Thymus (tissue), 14 donors: ENCODE measurements at places on chromosomes 2 and 18.
A peak's percentile ranks its signal among the peaks of the same experiment; 100 is the strongest.

DNA sequence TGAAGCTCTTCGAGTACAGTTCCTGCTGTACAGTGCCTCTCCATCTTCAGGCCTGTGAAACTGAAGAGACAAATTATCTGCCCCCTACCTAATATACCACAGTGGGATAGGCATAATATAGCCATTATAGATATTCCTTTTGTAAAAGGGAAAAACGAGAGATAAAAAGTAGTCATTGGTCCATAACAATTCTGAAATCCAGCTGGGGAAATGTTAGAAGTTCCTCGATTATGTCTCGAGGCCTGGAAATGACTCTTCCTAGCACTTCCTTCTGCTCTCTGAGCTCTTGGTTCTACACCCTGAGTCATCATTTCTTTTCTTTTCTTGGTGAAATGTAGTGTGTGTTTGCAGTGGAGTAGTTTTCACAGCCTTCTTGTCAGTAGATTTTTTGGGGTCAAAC, 51.5 kb downstream of the ASB1 start:
- DNase-seq = no peak

DNA sequence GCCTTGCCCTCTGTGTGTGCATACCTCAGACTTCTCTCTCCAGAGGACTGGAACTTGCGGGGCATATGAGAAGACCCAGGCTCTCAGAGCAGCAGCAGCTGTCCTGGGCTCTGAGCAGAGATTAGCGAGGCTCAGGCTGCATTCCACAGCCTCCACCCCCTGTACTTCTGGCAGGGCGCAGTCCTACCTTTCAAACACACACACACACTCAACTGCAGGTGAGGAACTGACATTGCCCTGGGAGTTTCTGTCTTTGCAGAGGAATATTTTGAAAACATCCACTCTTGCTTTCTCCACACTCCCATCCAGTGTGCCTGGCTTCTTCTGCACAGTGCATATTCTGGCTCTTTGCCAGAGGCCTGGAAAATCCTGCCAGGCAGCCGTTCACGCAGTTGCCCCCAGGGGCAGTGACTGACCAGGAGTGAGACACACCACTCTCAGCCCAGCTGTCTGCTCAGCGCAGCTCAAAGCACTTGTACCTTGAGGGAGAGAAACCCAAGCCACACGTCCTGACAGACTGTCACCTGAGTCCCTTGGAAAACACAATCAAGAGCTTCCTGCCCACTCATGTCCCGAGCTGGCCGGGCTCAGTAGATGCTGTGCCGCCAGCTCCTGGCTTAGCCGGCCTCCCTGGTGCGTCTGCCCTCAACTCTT, 460.8 kb downstream of the RNF144A start:
- no peak for DNase-seq

- DNase-seq = no peak
Observed at GRCh38 chr2:68100189-68100588, 37.4 kb upstream of the C1D start.

DNA sequence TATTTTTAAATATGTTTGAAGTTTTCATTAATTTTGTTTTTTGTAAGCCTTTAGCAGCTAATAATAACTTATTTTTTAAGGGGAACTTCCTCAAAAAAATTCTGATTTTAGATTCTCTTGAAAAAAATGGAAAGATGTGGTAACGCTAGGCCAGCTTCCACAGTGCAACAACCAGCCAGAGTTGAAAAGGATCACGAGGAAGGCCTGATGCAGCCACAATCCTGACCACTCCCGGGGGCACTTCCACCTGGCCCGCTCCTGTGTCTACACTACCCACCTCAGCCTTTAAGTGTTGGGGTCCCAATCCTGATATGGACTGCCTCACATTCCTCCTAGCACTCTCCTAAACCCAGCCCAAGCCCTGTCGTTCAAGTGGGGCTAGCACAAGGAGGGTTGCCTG, 101.1 kb downstream of the TMEM17 start:
- DNase-seq = no peak

- no peak for DNase-seq
Observed at GRCh38 chr2:181581534-181581933, 75.4 kb downstream of the CERKL start.

GRCh38 chr2:67219651-67220050, 177.5 kb upstream of the ETAA1 start:
- no peak for DNase-seq

GRCh38 chr2:67776276-67776675, 286.5 kb downstream of the C1D start:
- DNase-seq = no peak

GRCh38 chr18:44679914-44680272, 795 bp upstream of the SETBP1 start:
- DNase-seq = no peak

DNA sequence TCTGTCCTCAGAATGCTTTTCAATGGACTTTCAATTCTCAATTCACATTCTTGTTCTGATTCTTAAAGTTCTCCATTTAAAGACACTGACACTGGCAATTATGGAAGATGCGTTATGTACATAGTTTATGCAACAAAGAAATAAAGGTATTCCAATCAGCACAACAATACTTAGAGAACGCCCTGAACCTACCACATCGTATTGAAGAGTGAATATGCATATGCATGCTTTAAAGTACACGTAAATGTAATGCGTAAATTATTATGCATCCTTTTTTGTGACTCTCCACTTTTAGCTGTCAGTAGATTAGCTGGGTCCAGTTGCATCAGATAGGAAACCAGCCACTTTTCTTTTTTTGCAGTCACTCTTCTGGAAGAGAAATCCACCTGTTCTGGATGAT, 83.5 kb downstream of the RBM43 start:
- DNase-seq = no peak

- peak; percentile 98 for DNase-seq
Observed at GRCh38 chr2:30146337-30147195, at the start of gene YPEL5. Gene YPEL5 (plus strand): TSS chr2:30147007. CDS start chr2:30156652, 9,645 bp downstream.

- DNase-seq = no peak
Observed at GRCh38 chr2:164600763-164601162, 20.5 kb downstream of the GRB14 start.

DNA sequence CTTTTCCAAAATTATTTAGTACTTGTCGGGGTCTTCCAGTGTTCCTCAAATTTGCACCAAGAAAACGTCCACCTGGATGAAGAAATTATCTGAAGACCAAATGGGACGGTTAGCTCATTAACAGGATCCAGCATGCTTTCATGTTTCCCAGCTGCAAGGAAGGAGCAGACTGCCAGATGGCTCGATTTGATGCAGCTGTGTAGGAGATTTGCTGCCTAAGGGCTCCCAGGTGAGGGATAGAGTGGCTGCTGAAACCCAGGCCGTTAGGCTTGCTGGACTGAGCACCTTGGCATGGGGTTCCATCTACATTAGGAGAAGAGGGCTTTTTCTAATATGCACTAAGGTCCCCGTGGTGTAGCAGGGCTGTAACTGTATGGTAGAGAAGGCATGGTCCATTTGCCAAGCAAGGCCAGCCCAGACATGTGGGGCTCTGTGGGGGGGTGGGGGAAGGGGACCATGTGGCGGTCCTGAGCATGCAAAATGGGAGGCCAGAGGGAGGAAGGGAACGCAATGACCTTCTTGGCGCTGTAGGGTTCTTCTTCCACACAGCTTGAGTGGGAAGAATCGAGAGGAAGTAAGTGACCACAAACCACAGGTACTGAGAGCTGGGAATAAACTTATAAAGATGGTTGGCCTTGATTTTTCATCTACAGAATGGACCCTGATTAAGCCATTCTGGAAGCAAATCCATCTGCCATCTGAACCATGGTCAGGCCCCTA, 144.0 kb downstream of the TMEM163 start:
- DNase-seq = no peak

- no peak for DNase-seq
Observed at GRCh38 chr2:173044686-173045085, 31.0 kb upstream of the MAP3K20 start.

DNA sequence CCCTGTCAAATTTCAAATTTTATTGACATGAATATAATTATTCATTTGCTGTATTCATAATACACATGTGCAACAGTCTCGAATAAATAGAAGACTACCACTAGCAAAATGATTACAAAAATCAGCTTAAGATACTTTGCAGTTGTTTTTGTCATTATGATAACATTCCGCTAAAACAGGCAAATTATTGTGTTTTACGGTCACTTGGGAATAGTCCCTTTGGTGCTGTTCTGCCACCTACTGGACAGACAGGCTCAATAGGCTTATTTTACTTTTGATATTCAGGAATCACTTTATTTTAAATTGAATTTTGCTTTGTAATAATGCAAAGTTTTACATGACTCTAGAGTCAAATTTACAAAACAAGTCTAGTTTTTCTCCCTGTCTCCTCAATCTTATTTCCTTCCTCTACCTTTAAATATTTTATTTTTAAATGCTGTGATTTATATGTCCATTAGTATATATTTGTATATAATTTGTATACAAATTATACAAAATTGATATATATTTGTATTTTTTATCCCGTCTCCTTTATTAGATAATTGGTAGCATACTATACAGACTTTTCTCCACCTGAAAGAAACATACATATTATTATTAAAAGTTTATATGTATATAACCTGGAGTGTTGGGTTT, 456.3 kb downstream of the DLGAP1 start:
- no peak for DNase-seq

- no peak for DNase-seq
Observed at GRCh38 chr18:65975536-65975935, 224.7 kb downstream of the CDH7 start.

- DNase-seq = no peak
Observed at GRCh38 chr2:70726947-70727725, 40.9 kb downstream of the ADD2 start.

GRCh38 chr18:8623549-8624106, 14.4 kb downstream of the RAB12 start:
- DNase-seq = no peak

DNA sequence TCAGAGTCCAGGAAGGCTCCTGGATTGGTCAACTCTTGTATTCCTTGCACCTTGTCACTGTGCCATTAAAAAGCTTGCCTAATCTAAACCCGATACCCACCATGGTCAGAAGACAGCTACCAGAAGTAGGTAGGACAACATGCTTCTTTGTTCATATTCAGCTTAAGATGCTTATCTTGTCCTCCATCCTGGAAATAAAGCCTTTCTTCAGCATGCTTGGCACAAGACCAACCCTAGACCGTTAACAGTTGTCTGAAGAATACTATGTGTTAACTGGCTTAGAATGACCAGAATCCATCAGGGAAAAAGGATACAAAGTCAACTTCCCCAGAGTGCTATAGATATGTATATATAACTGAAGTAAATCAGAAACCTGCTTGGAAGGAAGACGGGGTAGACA, 193.9 kb downstream of the ZRANB3 start:
- DNase-seq = no peak

DNA sequence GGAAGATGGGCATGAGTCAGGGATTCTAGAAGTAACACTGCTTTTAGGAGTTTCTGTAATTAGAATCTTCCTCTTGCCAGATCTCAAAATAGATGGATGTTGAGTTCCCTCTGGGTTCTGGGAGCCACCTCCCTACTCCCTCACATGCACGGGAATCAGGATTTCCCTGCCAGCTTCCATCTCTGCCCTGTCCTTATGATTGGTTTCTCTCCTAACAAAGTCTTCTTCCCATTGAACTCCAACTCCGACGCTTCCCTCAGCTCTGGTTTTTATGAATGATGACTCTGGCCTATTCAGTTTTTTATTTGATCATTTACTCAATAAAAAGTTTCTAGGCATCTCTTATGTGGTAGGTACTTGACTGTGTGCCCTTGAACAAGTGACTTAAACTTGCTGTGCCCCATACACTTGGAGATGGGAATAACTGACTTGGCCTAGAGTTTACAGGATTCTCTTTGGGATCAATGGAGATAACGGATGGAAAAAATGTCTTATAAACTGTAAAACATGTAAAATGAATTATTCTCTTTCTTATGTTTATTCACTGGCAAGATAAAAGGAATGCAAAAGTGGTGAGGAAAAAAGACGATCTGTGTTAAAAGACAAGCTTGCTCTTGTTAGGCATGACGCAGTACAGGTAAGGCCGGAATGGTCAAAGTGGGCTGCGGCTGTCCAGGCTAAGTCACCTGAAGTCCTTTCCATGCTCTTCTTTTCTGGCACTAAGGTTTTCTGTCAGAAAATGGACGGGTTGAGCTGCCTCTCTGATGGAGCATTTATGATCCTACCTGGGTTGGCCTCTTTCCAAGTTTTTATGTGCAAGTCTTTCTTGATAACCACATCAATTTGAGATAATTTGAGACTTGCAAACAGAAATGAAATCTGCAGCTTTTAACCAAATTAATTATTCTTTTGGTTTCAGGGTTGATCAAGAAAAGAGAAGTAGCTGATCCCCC, 199.6 kb downstream of the MYCN start:
- DNase-seq = no peak

DNA sequence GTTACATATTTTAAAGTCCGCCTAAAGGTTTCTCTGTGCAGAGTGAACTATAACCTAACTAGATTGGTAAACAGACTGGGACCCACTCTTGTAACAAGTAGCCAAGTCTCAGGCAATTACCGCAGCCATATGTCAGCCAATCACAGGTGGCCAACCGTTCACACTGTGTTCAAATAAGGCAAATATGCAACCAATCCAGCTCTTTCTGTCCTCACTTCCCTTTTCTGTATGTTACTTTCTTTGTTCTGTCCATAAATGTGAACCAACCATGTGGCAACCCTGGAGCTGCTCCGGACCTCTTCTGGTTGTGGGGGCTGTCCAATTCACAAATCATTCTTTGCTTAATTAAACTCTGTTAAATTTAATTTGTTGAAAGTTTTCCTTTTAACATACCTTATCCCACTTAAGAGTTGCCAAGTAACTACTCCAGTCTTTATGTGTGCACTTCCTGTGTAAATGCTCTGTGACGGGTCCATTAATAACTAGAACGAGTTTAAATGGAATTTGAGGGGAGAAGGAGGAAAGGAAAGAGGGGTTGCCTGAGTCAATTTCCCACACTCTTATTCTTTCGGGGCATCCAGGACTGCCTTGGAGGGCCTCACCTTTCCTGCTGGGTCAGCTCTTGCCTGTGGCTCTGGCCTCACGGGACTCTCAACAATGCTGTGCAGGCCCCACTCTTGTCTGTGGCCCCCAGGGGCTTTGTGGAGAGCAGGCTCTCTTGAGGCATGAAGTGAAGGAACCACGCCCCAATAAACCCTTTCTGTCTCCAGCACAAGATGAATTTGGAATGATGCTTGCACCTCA, 6.6 kb upstream of the RPL37A start:
- DNase-seq = no peak

GRCh38 chr2:157771234-157771633, 104.9 kb downstream of the ACVR1 start:
- DNase-seq = no peak
